ENCODE measurements at places on chromosomes 13 and 19. TPM values are rescaled to one million over a fixed set of nuclear protein-coding genes. Genes with fewer than 3 reads are reported as not detected.

- DNase-seq = no peak
These were observed 157.2 kb downstream of the B3GLCT start for GRCh38 chr13:31356991-31357390.

- DNase-seq = no peak
These were observed 4.0 kb downstream of the NKPD1 start for GRCh38 chr19:45156751-45157150.

DNA sequence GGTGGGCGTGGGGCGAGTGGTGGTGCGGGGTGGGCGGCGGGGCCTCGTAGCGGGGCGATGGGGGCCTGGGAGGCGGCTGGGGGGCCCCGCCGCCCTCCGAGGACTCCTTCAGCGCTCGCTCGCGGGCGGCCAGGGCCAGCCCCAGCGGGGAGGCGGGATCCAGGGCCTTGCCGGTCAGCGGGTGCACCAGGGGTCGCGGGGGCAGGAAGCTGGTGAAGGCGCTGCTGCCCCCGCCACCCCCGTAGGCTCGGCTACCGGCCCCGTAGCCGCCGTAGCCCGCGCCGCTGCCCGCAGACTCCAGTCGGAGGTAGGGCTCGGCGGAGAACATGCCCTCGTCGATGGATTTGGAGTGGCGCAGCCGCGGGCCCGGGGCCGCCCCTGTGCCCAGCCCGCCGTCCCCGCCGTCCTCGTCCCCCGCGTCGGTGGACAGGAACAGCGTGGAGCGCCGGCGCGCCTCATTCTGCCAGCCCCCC lies 18.6 kb downstream of the C19orf81 start:
- DNase-seq = no peak

DNA sequence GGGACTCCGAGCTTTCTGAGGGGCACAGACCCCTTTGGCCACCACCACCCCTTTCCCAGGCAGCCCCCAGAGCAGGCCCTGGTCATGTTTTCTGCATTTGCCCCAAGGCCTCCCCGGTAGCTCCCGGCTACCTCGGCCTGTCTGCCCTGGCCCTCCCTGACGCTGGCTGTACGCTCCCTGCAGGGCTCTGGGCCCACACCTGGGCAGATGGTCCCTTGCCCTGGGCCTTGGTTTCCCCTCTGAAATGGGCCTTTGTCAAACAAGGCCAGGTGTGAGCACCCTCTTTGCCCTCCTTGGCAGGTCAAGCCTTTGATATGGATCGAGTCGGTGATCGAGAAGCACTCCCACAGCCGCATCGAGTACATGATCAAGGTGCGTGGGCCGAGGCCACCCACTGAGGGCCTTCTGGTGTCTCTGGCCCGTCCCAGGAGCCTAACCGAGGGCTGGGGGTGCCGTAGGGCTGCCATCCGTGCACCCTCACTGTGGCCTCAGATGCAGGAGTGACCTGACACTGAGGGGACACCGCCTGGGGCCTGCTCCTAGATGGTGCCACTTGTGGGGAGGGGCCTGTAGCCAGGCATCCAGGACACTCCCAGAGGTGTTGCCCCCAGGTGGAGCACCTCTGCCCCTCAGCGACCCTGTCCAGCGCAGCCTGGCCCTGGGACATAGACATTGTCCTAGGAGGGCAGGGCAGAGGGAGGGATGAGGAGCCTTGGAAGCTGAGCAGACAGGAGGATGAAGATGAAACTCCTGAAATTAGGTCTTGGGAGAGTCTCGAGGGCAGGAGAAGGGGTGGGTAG lies 30.3 kb downstream of the AP1M1 start:
- no peak for DNase-seq

The PRSS57 gene
- not detected for total RNA-seq

- no peak for DNase-seq
These were observed 23.5 kb upstream of the GARRE1 start for GRCh38 chr19:34230820-34231219.
